ENCODE measurements at places on chromosomes 2 and 18.
A peak's percentile ranks its signal among the peaks of the same experiment; 100 is the strongest.

GRCh38 chr2:232628466-232629128 is 4.8 kb upstream of the EFHD1 start:
- no peak for DNase-seq

GRCh38 chr2:797993-798392 is 120.8 kb upstream of the TMEM18 start:
- no peak for DNase-seq

DNA sequence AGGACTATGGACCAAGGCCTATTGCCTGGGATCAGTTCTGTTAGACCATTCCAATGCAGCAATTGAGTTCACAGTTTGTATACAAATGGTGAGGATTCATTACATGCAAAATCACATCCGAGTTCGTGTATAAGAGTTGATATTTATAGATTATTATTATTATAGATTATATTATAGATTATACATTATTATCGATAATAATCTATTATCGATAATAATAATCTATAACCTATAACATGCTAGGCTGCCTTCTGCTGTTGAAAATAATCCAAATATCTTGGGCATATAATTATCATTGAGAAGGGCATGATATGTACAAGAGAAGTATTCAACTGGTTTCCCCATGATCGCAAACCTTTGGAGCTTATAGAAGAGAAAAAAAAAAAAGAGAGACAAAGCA is 135.7 kb downstream of the DPP4 start:
- DNase-seq, result no peak

DNA sequence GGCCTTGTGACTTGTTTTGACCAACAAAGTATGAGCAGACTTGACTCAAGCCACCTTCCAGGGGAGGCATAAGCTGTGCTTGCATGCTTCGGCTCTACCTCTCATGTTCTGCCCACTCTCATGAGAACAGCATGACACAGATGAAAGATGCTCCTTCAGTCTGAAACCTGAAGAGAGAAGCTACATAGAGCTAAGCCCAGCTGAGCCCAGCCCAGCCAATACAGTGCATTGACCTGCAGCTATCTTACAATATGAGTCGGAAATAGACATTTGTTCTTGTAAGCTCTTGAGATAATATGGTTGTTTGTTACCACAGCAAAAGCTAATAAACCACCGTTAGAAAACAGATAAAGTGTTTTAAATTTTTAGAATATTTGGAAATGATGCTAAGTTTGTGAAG is 426.7 kb upstream of the PKDCC start:
- no peak for DNase-seq

GRCh38 chr18:4751523-4751922 is 296.4 kb upstream of the DLGAP1 start:
- no peak for DNase-seq

GRCh38 chr2:584863-585823 is 92.1 kb downstream of the TMEM18 start:
- DNase-seq, result peak; percentile 28

GRCh38 chr2:179442206-179442605 is 177.6 kb upstream of the SESTD1 start:
- no peak for DNase-seq

- DNase-seq, result peak; percentile 82
These were observed 13.1 kb downstream of the DAW1 start for GRCh38 chr2:227884511-227884947.

DNA sequence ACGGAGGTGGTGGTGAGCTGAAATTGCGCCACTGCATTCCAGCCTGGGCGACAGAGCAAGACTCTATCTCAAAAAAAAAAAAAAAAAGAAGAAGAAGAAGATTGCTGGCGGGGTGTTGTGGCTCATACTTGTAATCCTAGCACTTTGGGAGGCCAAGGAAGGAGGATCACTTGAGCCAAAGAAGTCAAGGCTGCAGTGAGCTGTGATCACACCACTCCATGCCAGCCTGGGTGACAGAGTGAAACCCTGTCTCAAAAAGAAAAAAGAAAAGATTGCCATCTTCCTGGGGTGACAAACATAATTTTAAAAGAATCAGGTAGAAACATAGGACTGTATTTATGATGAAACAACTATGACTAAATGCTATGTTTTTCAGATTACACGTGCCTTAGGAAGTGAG is 55.1 kb upstream of the EML4 start:
- no peak for DNase-seq

GRCh38 chr18:28043631-28044030 is 133.3 kb downstream of the CDH2 start:
- no peak for DNase-seq

Data from GM12865 (cell line).